ENCODE measurements at places on chromosomes 7 and 10.

DNA sequence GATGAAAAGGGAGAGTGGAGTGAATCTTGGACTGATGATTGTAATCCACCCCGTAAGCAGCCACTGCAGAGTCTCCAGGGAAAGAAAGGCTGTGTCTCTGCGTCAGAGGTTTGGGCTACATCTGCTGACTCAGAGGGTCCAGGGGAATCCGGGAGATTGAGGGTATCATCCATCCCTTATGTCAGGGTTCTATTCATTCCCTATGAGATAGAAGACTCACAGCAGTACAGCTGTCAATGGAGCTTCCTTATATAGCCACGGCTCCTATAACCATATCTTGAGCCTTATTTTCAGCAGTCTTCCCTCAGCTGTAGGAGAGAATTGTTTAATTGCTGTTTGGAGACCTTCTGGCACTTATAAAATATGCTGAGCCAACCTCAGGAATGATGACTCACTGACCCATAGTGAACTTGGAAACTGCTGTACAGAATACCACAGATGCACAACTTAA lies 558.2 kb upstream of the PFKP start:
- no peak for DNase-seq

- no peak for DNase-seq
Measured at GRCh38 chr10:35612385-35613106, 7.4 kb downstream of the GJD4 start.

DNA sequence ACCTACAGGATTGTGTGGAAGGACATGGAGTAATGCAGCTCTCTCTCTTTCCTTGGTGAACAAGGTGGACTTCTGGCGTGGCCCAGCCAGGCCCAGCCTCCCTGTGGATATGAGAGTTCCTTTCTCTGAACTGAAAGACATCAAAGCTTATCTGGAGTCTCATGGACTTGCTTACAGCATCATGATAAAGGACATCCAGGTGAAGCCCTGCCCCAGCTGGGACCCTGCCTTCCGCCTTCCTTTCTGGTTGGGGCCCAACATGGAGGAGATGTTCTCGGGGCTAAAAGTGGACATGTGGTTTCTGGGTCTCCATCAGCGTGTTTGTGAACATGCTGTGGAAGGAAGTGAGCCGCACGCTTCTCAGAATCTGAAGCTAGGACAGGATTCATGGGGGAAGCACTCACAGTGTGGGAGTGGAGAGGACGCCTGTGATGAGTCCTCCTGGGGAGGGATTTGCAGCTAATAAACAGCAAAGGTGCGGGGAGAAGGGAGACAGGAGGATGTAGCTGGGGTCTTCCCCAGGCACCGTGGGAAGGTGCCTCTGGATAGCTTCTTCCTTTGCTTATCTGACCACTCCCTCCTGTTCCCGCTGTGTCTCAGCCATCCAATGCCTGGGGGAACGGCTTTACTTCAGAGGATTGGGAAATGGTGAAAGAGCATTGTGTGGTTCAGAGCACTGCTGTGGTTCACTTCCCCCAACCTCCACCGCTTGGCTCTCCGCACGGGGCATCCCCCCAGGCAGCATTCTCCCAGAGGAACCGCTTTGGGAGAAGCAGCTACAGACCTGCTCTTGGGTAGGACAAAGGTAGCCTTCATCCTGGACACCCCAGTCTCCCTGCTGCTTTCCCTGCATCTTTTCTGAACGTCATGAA lies 5.5 kb downstream of the CPA5 start:
- no peak for DNase-seq

- DNase-seq, result no peak
Measured at GRCh38 chr10:113458944-113459343, 93.9 kb upstream of the HABP2 start.

GRCh38 chr7:39700165-39700564 lies 76.8 kb downstream of the RALA start:
- DNase-seq, result no peak

GRCh38 chr7:1855725-1856160 lies 185.7 kb downstream of the ELFN1 start:
- no peak for DNase-seq

DNA sequence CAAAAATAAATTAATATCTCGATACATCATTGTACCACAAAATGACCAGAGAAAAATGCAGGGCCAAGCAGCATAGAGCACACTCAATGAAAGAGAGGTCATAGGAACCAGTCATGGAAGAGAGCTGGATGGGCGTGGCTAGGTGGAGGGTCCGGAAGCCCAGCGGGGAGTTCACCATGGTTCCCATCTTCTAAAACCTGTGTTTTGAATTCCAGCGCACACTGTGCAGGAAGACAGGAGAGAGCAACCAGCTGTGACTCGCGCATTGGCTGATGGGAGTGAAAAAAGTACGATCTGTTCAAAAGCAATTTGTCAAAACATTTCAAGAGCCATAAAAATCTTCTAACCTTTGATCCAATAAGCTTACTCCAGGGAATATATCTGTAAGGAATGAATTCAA lies 125.2 kb upstream of the NANOS1 start:
- no peak for DNase-seq

GRCh38 chr7:3153118-3153517 lies 109.5 kb upstream of the CARD11 start:
- peak; percentile 46 for DNase-seq

- DNase-seq, result no peak
Measured at GRCh38 chr10:49688920-49689319, 9.5 kb downstream of the C10orf53 start.

- DNase-seq, result peak; percentile 15
Measured at GRCh38 chr7:111041577-111041976, 49.4 kb upstream of the LRRN3 start.

DNA sequence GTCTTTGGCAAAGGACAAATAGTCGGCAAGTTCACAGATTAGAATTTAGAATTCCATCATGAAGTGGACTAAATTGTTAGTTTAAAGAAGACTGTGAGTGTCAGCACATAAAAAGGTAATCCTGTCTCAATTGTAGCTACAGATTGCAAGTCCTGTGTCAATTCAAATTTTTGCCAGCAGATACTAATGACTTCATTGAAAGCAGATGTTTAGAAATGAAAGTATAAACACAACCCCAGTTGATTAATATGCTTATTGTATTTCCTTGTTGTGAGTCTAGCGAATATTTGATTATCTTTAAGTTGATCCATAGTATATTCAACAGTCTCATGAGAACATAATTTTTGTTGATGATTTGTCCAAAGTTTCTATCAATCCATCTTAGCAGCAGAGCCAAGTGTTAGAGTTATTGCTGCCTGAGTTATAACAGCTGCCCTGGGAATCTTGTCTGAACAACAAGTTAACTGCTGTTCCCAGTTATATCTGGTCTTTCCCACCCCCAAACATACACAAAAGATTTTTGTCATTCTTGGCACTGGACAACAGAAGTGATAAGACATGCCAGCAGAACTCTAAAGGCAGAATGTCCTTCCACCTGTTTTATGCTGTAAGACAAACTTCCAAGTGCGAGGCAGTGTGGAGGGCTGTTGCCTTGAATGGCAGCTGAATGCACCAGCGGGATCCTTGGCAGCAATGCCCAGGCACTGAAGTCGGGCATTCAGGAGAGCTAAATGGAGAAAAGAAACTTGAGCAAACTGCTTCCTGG lies 21.3 kb upstream of the HERPUD2 start:
- DNase-seq, result no peak

DNA sequence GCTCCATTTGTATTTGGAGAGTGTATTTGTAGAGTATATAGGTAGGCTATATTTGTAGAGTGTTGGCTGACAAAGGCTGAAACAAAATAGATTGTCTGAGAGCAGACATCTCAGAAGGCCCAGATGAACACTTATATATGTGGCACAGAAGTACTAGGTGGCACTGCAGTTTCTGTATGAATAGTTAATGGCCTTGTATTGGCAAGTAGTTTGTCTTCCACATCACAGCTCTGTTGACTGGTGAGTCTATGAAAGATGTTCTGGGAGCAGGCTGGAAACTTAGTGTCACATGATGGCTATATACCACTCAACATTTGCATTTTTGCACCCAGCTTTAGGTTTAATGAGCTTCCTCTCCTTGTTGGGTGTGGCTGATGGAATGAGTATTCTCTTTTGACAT lies 51.9 kb downstream of the CCNY start:
- no peak for DNase-seq

GRCh38 chr10:69080226-69080625 lies 7.7 kb upstream of the SRGN start:
- no peak for DNase-seq
